ENCODE measurements at places on chromosomes 2 and 18.
A peak's percentile ranks its signal among the peaks of the same experiment; 100 is the strongest.

DNA sequence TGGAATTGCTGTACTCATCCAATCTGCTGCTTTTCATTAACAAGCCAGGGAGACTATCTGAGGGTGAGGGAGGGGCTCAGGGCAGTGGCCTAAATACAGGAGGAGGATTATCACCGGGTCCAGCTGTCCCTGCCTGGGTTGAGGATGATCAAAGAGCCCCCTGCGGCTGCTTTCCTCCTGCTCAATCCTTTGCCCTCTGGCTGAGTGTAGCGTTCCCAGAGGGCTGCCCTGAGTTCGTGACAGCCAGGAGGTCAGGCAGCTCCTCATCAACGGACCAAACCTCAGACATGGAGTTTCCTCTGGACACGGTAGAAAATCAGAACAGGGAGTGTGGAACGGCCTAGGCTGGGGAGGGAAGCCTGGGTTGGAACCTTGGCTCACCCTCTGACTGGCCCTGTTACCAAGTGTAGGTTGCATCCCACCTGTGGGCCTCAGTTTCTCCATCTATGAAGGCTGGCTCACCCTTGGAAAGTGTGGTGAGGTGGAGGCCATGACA, 23.5 kb downstream of the CIB4 start:
- DNase-seq: no peak

- DNase-seq: no peak
Observed at GRCh38 chr2:232776435-232776834, at the start of gene KCNJ13. KCNJ13 (minus strand) TSS chr2:232776565; CDS start chr2:232771362, 5,203 bp downstream.

- no peak for DNase-seq
Observed at GRCh38 chr2:112182581-112183034, 44.4 kb downstream of the FBLN7 start.

GRCh38 chr2:114056294-114057143, 166.6 kb downstream of the ACTR3 start:
- DNase-seq: no peak

- DNase-seq: no peak
Observed at GRCh38 chr2:172922306-172922705, 153.3 kb upstream of the MAP3K20 start.

GRCh38 chr2:128535953-128536352, 217.3 kb upstream of the HS6ST1 start:
- peak; percentile 30 for DNase-seq

DNA sequence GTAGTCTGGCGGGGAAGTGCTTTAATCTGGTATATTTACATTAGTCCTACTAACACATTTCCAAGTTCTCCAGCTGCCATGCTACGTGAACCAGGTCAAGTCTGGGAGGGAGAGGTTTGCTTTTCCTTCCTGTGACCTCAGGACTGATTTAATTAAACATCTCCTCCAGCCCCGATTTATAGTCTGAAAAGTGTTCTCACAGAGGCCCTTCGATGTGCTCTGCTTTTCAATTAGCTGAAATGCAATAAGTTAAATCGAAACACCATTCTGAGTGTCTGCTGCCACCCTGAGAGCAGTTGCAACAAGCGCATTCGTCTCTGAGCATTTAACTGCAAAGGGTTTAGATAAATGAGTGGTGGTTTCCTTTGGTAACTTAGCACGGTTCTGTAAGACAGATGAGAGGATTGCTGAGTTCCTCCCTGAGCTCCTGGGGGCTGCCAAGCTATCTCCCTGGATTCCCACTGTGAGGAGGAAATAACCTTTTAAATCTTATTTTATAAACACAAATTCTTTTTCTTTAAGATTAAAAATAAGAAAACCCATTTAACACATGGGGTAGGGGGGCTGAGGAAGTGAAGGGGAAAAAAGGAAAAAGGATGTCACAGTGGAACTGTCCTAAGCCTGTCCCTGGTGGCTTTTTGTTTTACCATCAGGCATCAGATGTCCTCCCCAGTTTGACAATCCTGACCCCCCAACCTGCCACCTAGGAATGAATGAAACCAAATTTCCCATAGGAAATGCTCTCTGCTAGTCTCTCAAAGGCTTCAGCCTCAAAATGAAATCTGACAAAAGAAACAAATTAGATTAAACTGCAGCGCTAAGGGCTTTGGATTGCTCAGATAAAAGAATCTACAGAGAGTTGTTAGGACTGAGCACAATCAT, 56.5 kb upstream of the CREB1 start:
- peak; percentile 88 for DNase-seq

DNA sequence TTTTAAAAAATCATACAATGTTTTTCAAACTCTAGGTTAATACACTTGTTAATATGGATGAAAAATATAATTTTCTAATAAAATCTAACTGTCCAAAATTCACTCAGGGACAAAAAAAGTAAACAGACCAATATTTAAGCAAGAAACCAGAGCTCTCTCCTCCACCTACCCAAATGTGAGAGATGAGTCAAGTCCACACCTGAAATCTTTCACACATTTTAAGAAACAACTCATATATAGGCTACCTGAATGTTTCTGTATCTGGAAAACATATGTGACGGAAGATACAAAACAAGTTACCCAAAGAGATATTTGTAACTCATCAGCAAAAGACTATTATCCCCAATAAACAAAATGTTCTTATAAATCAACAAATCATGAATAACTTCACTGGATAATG, 20.2 kb downstream of the ZNF516 start:
- no peak for DNase-seq

DNA sequence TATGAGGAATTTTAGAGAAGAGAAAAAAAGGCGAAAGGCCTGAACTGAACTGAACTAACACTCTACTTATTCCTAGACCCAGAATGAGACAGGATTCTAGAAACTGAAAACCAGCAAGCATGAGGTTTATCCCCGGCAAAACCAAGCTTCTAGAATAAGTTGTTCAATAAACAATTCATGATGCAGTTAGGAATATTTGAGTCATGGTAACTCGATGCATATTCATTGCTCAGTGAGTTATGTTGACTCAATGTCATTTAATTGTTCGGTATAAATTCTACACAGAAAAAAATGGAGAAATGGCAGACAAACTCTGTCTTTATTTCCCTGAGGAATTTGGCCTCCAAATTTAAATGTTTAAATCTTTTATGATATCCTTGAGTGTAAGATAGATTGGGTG, 321.5 kb downstream of the SATB2 start:
- DNase-seq: no peak

DNA sequence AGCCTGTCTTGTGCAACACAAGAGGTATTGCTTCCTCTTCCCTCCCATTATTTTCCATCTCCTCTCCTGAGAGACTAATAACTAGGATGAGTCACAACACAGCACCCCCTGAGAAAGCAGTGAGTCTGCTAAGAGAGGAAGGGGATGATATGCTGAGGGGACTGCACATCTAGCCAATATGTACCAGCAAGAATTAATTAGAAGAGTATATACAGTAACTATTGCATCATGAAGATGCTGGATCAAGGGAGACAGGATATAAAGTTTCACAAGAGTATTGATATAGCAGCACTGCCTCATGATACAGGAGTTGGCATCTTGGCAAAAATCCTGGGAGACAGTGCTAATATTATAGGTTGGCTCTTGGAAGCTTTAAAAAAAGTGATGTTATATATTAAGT, 289.9 kb upstream of the RBMS1 start:
- no peak for DNase-seq

- DNase-seq: peak; percentile 64
Observed at GRCh38 chr18:3453540-3454364, 3.8 kb downstream of the TGIF1 start.

DNA sequence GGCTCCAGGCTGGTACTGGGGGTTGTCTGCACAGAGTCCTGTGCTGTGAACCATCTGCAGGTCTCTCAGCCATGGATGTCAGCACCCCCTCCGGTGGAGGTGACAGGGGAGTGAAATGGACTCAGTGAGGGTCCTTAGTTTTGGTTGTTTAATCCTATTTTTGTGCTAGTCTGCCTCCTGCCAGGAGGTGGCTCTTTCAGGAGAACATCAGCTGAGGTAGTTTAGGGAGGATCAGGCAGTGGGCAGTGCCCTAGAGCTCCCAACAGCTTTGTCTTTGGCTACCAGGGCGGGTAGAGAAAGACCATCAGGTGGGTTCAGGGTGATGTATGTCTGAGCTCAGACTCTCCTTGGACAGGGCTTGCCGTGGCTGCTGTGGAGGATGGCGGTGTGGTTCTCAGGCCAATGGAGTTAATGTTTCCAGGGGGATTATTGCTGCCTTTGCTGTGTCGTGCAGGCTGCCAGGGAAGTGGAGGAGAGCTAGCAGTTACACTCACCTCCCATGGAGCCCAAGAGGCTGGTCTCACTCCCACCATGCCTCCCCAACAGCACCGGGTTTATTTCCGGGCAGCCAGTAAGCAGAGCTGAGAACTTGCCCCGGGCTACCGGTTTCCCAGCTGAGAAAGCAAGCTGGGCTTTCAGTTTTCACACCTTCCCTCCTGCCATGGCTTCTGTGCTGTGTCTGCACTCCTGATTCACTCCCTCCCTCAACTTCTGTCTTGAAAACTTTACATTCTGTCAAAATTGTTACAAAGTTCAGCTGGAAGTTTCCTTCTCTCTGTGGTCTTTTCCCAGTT, 563.4 kb downstream of the XIRP2 start:
- DNase-seq: no peak

DNA sequence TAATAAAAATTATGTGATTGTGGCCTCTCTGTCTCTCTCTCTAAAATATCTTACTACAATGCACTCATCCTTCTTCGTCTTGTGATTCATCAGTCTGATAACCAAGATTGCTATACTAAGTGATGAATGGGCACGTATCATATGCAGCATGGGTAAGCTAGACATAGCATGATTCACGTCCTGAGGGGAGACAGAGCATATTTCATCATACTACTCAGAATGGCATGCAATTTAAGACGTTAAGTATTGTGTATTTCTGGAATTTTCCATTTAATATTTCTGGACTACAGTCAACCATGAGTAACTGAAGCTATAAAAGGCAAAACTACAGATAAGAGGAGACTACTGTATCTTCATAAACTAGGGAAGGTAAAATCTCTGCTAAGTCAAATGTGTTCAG, 97.0 kb upstream of the CD226 start:
- no peak for DNase-seq

GRCh38 chr2:74551942-74552913, 1.5 kb downstream of the LOXL3 start:
- no peak for DNase-seq

DNA sequence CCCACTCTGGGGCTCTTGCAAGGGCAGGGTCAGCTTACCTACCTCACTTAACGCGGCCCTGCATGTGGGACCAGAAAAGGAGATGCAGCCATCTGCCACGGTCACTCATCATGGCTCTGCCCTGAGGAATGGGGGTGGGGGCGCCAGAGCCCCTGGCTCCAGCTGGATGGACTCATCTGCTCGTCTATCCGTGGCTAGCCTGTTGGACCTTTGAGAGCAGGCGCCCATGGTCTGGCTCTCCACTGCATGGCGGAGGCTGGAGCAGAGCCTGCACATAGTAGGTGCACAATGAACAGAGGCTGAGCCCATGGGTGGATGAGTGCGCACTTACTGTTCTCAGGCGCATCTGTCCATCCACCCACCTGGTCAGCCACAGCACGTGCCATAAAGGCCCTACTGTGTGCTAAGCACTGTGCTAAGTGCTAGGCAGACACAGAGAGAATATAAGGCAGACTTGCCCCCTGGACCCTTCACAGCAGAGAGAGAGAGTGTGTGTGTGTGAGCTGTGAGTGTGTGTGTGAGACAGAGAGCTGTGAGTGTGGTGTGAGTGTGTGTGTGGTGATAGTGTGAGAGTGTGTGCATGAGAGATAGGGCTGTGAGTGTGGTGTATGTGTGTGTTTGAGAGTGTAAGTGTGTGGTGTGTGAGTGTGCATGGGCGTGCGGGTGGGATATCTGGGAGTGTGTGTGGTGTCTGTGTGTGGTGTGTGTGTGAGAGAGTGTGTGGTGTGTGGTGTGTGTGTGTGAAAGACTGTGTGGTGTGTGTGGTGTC, 151.3 kb downstream of the TFCP2L1 start:
- no peak for DNase-seq

DNA sequence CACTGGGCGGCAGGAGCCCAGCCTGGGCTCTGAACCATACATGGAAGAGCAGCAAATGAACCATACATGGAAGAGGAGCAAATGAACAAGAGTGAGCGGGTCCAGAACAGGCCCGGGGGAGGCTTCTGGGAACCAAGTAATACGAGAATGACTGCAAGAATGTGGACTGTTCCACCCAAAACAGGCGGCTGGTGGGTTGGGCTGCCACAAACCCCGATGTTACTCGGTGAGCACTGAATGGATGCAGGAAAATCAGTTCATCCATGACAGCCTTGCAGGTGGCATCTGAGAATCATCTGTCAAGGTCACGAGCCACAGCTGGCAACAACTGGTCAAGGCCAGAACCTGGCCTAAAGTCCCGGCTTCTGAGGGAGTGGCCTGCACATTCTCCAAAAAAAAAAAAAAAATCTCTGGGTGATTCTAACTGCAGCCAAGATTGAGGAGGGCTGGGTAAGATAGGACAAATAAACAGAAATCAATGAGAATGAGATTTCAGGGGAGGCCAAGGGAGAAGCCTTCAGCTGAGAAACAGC, 106.1 kb downstream of the ZNF516 start:
- no peak for DNase-seq

GRCh38 chr2:168691221-168691620, 111.2 kb upstream of the NOSTRIN start:
- DNase-seq: no peak

DNA sequence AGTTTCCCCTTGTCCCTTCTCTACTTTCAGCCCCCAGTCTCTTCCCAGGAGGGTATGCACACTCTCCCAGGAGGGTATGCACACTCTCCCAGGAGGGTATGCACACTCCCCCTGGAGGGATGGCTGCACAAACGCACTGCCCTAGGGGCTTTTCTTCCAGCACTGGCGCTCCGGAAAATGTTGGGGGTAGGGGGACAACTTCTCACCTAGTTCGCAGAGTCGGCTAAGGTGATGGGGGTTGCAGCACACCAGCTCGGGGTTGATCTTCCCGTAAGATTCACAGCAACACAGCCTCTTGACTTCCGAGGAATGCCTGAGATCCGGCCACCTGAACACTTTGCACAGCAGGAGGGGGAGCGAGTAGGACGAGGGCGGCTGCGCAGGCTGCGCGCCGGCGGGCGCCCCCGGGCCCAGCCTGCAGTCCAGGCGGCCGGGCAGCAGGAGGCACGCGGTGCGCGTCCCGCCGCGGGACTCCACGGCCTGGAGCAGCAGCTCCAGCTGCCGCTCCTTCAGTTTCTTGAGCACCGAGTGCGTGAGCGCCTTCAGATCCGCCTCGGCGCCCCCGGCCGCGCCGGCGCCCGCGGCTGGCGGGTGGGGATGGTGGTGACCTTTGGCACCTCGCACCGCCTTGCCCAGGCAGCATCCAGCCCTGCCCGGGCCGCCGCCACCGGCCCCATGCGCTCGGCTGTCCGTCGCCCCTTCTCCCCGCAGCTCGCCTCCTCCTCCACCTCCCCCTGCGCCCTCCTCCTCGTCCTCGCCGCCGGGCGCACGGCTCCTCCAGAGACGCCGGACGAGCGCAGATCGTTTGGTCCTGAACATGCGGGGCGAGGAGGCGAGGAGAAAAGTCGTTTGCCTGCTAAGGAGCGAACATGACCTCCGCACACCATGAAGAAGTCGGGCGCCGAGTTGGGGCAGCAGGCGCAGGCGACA, 894 bp downstream of the SMAD7 start:
- peak; percentile 34 for DNase-seq

DNA sequence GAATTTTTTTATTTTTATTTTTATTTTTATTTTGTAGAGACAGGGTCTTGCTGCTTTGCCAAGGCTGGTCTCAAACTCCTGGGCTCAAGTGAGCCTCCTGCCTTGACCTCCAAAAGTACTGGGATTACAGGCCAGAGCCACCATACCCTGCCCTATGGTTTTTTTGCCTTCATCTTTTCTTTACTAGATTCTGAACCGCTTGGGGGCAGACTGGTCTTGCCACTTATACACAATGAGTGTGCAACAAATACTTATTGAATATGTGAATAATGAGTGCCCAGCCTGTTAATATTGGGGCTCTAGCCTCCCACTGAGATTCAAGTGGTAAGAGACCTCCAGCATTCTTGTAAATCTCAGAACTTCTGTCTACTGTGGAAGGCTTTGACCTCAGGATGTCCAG, 3.9 kb downstream of the NCK2 start:
- DNase-seq: peak; percentile 16

Data from hematopoietic multipotent progenitor cell treated with erythropoietin and hydrocortisone succinate and interleukin-3 and kit ligand, for 6 days (in vitro differentiated cells).